ENCODE measurements at places on chromosomes 2 and 18.

- DNase-seq: no peak
These were observed 133.1 kb downstream of the MREG start for GRCh38 chr2:215879977-215880940.

- no peak for DNase-seq
These were observed 204.9 kb downstream of the PID1 start for GRCh38 chr2:229066121-229066715.

DNA sequence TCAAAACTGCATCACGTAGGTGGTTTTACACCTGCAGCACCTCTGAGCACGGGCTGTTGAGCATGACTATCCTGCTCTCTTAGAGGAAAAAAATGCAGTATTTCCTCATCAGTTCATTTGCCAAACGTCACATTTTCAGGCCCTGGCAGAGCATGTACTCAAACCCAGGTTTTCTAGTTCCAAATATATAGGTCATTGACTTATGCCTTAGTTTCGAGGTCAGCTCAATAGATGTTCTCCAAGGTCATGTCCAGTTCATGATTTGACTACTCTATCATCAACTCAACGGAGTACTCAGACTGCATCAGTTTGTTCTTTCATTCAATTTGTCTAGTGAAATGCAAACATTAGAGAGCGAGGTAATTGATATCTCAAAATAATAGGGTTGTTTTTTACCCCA lies 39.3 kb upstream of the STAT1 start:
- no peak for DNase-seq

- DNase-seq: no peak
These were observed 8.9 kb downstream of the C1QL2 start for GRCh38 chr2:119149611-119150010.

GRCh38 chr18:23415515-23415914 lies 37.6 kb upstream of the RIOK3 start:
- no peak for DNase-seq
